ENCODE measurements at places on chromosomes 16 and 17. TPM values are rescaled to one million over a fixed set of nuclear protein-coding genes. Genes with fewer than 3 reads are reported as not detected.

Gene SLC25A19
- 17.5 TPM for total RNA-seq

Gene WFDC1
- not detected for total RNA-seq

Gene HYDIN
- total RNA-seq: 0.61 TPM

Gene WNT3
- 4.2 TPM for total RNA-seq

Gene C16orf74
- 16.2 TPM for total RNA-seq

Gene EPX
- total RNA-seq: not detected

Gene CLDN7
- total RNA-seq: 1.9 TPM

Gene SPATA32
- 0.09 TPM for total RNA-seq

Gene MT1F
- 26.2 TPM for total RNA-seq

Gene GJD3
- total RNA-seq: 0.81 TPM
